Stimulated activated CD4-positive, alpha-beta T cell treated with anti-CD3 and anti-CD28 coated beads, Interleukin-15, amount 100 ng/mL, for 1 hour (primary cell): ENCODE measurements at places on chromosomes 1 and 21.

GRCh38 chr1:3234956-3235355, 166.0 kb downstream of the PRDM16 start:
- no peak for DNase-seq

DNA sequence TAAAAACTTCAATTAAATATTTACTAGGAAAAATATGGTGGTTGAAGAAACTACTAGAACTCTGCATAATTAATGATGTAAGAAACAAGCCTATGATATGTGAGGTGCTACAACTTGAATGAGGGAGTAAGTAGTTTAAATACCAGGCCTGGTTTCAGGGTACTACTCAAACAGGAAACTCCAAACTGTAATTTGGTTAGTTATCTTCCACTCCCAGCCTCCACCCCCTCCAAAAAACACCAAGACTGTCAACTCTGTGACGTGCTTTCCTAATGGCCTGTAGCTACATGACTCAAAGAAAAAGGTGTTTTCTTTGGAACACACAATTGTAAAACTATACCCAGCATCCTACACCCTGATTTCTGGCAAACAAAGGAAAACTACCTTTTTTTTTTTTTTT, 55.9 kb upstream of the RCC1 start:
- no peak for DNase-seq

DNA sequence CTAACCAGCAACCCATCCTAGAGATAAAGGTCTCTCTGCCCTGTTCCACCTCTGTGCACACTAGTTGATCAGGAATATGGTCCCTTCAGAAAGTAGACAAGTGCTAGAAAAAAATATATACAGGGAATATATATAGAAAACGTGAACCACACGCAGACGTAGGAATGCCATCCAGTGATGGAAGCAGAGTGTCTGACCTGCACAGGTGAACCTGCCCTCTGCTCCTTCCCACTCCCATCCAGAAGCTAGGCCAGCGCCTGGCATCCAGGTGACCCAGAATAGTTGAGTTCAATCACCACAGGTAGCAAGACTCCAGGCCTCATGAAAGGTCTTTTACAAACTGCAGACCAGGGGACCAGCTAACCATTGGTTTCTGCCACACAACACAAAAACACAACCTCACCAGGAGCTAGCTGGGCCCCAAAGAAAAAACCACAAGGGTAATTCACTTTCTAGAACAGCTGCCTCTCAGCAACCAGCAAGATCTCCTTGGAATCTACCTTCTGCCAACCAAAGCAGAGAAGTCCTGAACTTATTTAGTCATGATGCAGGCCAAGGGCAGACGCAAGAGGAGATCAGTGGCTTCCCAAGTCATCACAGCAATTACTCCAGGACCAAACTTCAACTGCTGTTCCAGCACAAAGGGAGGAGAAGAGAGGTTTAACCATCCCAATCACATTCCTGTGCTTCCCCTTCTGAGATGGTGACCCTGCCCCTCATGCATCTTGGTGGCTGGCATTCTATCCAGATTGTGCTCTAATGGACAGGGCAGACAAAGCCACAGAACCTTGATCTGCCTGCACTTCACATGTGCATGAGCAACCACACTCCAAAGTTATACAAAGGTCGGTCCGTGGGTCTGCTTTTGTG, 53.0 kb downstream of the GPR161 start:
- no peak for DNase-seq

DNA sequence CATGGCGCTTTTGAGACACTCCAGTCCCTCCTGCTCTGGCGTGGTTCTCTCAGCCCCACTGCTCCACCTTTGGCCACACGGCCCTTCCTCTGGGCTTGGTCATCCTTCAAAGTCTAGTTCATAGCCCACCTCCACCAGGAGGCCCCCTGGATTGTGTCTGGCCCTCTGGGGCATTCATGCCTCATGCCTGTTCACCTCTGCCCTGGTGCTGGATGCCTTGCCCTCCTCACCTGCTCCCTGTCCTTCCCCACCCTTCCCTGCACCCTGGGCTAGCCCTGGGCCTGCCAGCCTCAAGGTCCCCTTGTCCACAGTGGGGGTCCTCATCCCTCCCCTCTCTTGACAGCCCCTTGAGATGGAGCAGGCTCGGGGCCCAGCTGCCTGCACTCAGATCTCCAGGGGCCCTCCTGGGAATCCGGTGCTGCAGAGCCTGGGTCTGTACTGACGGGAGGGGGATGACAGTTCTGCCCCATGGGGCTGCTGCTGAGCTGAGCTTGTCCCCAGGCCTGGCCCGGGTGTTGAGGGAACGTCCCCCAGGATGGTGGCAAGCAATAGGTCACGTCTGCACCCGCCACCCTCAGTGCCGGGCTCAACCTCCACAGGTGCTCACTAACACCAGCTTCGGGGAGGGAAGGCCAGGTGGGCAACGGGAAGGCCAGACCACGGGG, 18.4 kb downstream of the PRXL2B start:
- DNase-seq: no peak

GRCh38 chr1:78146205-78146771, 100.5 kb downstream of the GIPC2 start:
- DNase-seq: no peak

- DNase-seq: no peak
Measured at GRCh38 chr1:164720440-164721227, 161.7 kb downstream of the PBX1 start.

DNA sequence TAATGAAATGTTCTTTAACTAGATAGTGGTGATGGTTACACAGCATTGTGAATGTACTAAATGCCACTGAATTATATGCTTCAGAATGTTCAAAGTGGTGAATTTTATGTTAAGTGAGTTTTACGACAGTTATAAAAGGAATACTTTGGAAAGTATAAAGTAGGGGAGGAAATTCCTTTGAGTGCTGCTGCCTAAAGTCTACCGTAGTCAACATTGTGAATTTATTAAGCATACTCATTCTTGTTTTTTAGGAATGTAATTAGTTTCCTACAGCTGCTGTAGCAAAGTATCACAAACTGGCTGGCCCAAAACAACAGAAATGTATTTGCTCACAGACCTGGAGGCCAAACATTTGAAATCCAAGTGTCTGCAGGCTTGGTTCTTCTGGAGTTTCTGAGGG, 73.0 kb downstream of the SWT1 start:
- no peak for DNase-seq

GRCh38 chr1:234928642-234929041, 200.0 kb downstream of the TOMM20 start:
- no peak for DNase-seq

DNA sequence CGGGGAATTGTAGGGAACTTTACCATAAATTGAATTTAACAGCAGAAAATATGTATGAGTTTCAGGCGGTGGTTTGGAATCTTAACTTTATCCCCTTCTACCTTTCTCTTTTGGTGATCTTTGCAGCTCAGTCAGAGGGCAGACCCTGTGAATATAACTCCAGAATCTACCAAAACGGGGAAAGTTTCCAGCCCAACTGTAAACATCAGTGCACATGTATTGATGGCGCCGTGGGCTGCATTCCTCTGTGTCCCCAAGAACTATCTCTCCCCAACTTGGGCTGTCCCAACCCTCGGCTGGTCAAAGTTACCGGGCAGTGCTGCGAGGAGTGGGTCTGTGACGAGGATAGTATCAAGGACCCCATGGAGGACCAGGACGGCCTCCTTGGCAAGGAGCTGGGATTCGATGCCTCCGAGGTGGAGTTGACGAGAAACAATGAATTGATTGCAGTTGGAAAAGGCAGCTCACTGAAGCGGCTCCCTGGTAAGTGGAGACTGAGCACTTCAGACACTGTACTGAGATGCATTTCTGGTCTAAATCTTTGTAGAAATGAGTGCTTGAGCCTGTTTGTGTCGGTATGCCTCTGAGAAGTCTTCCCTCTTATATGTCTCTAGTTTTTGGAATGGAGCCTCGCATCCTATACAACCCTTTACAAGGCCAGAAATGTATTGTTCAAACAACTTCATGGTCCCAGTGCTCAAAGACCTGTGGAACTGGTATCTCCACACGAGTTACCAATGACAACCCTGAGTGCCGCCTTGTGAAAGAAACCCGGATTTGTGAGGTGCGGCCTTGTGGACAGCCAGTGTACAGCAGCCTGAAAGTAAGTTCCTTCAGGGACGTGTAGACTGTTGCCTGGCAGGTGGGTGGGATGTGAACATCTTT, 1.5 kb downstream of the CCN1 start:
- no peak for DNase-seq

DNA sequence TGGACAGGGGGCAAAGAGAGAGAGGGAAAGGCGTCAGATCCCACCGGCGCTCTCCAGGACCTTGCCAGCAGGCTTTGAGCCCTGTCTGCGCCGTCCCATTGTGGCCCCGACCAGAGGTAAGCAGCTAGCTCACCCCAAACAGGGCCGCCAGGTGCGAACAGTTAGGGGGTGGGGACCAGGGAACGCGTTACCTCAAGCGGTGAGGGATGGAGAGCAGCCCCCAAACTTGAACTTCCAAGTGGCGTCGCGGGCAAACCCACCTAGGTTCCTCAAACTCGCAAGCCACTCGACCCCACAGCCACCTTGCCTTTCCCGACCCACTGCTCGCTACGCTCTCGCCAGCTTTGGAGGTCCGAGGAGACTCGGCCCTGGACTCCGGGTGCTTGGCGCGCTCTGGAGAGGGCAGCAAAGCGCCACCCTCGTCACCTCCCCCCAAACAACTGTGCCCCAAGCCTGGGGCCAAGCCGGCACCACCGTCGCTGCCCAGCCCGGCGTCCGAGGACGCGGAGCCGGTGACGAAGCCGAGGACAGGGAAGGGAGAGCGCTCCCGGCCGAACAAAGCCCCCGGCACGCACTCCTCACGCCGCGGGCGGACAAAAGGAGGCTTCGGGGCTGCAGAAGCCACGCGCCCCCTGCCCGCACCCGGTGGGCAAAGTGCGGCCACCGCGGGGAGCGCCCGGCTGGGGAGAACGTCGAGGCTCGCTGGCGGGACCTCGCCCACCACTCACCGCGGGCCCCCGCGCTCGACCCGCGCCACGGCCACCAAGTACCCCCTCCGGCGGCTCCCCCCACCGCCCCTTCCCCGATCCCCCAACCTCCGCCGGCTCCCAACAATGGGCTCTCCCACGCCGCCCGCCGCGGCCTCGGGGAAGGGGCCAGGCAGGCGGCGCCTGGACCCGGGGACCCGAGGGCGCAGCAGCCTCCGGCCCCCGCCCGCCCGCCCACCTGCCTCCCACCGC, 976 bp downstream of the SSBP3 start:
- no peak for DNase-seq

DNA sequence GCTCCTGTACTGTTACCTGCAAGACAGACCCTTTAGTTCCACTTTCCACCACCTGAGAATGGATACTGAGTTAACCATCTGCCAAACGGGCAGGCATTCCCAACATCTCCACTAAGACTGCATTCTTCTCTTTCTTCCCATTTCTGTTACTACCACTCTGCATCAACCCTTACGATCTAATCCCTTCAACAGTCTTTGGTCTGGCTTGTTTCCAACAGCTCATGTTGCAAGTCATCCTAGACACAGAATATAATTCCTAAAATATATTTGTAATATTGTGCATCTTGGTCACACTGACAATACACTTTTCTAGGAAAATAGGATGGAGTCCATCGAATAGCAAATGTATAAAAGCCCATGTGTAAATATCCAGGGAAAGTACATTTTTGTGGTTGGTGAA, 166.7 kb downstream of the SIPA1L2 start:
- DNase-seq: no peak

GRCh38 chr1:204947338-204947737, 76.7 kb downstream of the NFASC start:
- DNase-seq: no peak
